Right ventricle myocardium superior (tissue), 1 donor: ENCODE measurements at places on chromosomes 2 and 18. TPM values are rescaled to one million over a fixed set of nuclear protein-coding genes. Genes with fewer than 3 reads are reported as not detected.

Gene ZAP70
- 0.70 TPM for total RNA-seq

Gene RRM2
- 1.9 TPM for total RNA-seq

Gene NAT8
- total RNA-seq = not detected

Gene ALKAL2
- not detected for total RNA-seq

Gene TXNDC2
- total RNA-seq = not detected

Gene DTNB
- 4.5 TPM for total RNA-seq

Gene ITPRIPL1
- 1.0 TPM for total RNA-seq

Gene STPG4
- not detected for total RNA-seq

Gene ABCB11
- total RNA-seq = 0.13 TPM

Gene TMEM163
- 0.38 TPM for total RNA-seq

Gene ABCG8
- total RNA-seq = 0.11 TPM

Gene LTBP1
- 79.9 TPM for total RNA-seq

Gene RSAD2
- total RNA-seq = 3.4 TPM

Gene MFSD2B
- total RNA-seq = not detected

Gene CXCR1
- 0.54 TPM for total RNA-seq

Gene CIB4
- not detected for total RNA-seq

Gene GPR75
- total RNA-seq = 0.86 TPM

Gene RBM44
- 0.38 TPM for total RNA-seq

Gene GREB1
- 9.0 TPM for total RNA-seq

Gene GPR45
- total RNA-seq = not detected

Gene ERICH2
- 0.94 TPM for total RNA-seq

Gene ATOH8
- total RNA-seq = 25.8 TPM

Gene NMUR1
- 0.22 TPM for total RNA-seq

Gene MOGAT1
- 0.65 TPM for total RNA-seq

Gene DLX1
- total RNA-seq = not detected

Gene COLEC11
- 2.9 TPM for total RNA-seq

Gene NT5DC4
- not detected for total RNA-seq

Gene CCDC121
- total RNA-seq = 6.1 TPM

Gene CCDC102B
- total RNA-seq = 4.4 TPM

Gene PRADC1
- 91.6 TPM for total RNA-seq
